ENCODE measurements at places on chromosomes 7 and 10. TPM values are rescaled to one million over a fixed set of nuclear protein-coding genes. Genes with fewer than 3 reads are reported as not detected.

The COL13A1 gene
- 1.7 TPM for total RNA-seq

- DNase-seq: no peak
Measured at GRCh38 chr10:89115876-89116627, 91.1 kb downstream of the CH25H start.

DNA sequence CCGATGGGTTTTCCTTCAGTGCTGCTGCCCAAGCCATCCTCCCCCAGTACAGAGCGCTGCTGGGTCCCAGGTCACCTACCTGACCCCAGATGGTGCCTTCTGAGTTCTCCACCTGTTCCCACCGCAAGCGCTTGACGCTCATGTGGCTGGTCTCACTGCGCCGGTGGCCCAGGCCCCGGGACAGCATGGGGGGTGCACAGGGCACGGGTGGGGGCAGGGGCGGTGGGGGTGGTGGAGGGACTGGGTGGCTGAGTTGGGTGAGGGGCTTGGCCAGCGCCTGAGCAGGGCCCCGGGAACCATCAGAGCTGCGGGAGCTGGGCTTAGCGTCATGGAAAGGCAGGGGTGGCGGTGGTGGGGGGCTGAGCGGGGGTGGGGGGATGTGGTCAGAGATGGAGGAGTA lies 43.4 kb downstream of the GRID2IP start:
- DNase-seq: no peak

The ITPRID1 gene
- total RNA-seq: 8.6 TPM

DNA sequence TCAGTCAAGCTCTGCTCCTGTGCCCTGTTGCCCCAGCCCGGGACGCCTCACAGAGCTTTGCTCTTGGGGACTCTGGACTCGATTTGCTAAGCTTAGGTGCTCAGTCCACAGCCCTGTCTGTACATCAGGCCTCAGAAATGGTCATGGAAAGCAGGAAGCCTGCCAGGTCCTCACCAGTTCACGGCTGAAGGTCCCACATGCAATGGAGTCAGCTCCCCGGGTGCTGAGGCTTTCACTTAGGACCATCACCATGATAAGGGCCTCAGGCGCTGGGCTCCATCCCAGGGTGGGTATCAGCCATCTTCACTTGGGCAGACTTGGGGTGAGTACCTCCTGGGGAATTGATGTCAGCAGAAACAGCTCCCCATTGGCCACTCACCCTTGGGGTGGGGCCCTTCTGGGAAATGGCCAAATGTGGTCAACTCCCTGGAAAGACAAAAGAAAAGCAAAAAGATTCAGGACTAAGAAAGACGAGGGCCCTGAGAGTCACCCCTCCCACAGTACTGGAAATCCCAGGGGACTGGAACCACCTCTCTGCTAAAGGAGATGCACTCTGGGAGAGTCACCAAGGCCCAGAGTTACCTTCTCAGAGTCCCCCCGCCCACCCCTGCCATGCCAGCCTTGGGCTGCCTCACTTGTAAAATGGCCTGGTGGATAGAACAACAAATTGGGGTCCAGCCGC lies 37.6 kb downstream of the FAM53B start:
- no peak for DNase-seq

- no peak for DNase-seq
Measured at GRCh38 chr10:99917963-99918825, 91.6 kb downstream of the DNMBP start.

Measured in occipital lobe (tissue), 3 donors.